Stimulated activated CD4-positive, alpha-beta T cell treated with anti-CD3 and anti-CD28 coated beads, Interleukin-12 subunit alpha, Interleukin-12 subunit beta, amount 100 ng/mL, for 24 hours (primary cell): ENCODE measurements at places on chromosomes 6 and 20.

DNA sequence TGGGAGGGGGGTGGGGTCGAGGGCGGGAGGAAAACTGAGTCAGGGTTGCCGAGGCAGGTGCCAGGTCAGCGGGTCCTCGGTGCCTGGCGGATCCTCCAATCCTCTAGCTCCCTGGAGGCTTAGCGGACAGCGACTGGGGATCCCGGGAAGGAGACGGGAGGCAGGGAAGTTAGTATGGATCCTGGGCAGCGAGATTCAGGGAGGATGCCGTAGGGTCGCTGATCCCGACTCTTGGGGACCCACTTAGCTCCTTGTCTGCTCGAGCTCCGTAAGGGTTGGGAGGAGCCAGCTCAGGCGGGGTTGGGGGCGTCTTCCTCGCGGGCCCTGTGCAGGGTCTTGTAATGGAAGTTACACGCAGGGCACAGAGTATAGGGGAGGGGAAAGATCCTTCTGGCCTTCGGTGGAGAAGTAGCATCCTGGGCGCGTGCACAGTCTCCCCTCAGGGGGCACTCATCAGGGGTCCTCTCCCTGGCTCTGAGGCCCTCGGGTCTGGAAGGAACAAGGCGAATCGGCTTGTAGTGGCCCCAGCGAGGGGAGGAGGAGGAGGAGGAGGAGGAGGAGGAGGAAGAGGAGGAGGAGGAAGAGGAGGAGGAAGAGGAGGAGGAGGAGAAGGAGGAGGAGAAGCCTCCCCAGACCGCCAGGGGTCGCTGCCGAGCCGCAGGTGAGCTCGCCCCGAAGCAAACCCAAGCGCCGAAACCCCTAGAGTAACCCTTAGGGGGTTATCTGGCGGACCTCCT, 6.4 kb upstream of the SLC12A5 start:
- DNase-seq = peak; percentile 74

DNA sequence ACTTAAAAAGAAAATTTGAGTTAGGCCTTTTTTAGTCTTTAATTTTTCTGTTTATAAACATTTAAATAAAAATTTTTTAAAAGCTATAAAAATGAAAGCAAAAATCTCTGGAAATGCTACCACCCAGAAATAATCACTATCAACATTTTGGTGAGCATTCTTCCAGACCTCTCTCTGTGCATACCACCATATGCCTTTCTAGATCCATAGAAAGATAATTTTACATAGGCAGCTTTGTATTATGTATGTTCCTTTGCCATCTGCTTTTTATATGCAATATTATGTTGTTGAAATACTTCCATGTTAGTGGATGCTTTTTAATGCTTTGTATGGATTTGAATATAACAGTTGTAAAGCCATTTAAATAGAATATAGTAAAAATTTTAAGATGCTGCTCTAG, 496.7 kb upstream of the HTR1E start:
- no peak for DNase-seq

- peak; percentile 16 for DNase-seq
Measured at GRCh38 chr20:11204926-11205768, 531.3 kb upstream of the JAG1 start.

- no peak for DNase-seq
Measured at GRCh38 chr6:141539617-141540016, 593.1 kb upstream of the GJE1 start.

GRCh38 chr6:116969211-116969863, 92.3 kb downstream of the RFX6 start:
- no peak for DNase-seq

- no peak for DNase-seq
Measured at GRCh38 chr6:12026120-12026519, 14.0 kb downstream of the HIVEP1 start.

GRCh38 chr6:155187994-155188706, 75.7 kb upstream of the CLDN20 start:
- DNase-seq = no peak

DNA sequence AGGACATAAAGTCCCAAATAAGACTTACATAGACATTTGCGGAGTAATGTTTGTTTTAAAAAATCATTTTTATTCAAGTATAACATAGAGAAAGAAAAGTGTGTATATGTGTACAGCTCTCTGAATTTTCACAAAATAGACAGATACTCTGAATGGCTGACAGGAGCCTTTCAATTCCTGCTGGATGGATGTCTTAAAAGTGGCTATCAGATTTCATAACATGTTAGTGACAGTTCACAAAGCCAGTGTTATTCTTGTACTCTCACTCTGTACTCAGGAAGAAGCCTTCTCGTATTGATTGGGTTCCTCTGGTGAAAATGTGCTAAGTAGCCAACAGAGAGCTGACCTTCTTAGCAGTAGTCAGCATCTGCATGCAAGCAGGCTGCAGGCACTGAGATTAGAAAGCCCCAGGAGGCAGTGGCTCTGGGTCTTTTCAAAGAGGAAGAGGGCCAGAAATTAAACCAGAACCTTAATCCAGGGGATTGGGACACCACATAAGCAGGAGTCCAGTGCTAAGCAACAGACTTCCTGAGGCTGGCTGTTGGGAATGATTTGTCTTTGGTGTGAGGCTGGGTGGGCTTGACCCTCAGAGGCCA, 19.7 kb downstream of the SLC17A4 start:
- no peak for DNase-seq

GRCh38 chr6:128149796-128150195, 248.9 kb upstream of the THEMIS start:
- DNase-seq = no peak

DNA sequence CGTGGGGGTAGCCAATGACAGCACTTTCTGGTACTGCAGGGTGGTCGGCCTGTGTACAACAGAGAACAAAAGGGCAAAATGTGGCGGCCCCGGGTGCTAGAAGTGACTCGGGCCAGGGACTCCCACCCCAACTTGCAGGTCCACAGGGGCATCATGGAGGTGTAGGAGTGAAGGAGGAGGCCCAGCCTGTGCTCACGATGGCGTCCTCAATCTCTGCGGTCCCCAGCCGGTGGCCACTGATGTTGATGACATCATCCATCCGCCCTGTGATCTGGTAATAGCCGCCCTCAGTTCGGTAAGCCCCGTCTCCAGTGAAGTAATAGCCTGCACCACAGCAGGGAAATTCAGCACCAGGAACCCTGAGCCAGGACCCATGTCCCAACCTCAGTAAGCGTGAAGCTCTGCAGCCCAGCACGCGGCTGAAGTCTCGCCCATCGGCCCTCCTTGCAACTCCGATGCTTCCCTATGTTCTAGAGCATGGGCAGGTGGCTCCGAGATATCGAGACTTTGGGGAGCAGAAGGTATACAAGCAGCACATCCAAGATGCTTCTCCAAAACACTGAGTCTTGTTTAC, 20.2 kb upstream of the APMAP start:
- DNase-seq = no peak

- DNase-seq = no peak
Measured at GRCh38 chr20:40016392-40016791, 672.6 kb downstream of the MAFB start.

GRCh38 chr20:4073852-4074741, 58.7 kb upstream of the RNF24 start:
- DNase-seq = no peak

DNA sequence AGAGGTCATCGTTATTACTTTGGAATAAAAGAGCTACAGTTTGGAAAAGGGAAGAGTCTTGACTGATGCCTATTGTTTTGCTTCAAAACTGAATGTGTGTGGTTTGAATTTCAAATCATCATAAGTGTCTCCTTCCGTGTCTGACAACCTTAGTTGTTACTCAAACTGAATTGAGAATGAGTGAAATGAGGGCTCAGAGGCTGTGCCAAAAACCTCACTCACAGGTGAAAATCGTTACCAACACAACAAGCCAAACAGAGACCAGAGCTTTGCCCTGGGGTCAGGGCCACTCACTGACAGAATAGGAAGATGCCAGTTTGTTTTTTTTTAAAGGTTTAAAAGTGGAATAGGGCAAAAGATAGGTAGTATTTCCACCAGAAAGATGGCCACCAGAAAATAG, 15.2 kb upstream of the SIRT5 start:
- no peak for DNase-seq

DNA sequence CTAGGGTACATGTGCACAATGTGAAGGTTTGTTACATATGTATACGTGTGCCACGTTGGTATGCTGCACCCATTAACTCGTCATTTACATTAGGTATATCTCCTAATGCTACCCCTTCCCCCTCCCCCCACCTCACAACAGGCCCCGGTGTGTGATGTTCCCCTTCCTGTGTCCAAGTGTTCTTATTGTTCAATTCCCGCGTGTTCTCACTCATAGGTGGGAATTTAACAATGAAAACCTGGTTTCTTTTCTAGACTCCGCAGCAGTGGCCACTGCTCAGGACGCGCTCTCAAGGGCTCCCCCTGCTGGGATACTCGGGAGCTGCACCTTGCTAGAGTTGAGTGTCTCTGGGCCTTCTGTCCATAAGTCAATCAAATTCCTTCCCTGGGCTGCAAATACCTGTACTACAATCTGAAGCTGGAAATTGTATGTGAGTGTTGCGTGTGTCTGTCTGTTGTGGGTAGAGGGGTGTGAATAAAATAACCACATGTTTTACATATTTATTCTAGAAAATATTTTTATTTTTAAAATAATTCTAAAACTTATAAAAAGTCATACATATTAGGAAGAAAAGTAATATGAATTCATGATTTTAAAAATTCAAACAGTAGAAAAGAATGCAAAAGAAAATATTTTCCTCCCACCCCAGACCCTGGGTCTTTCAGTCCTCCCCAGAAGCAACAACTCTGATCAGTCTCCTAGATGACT, 8.2 kb upstream of the CEP250 start:
- DNase-seq = peak; percentile 73

DNA sequence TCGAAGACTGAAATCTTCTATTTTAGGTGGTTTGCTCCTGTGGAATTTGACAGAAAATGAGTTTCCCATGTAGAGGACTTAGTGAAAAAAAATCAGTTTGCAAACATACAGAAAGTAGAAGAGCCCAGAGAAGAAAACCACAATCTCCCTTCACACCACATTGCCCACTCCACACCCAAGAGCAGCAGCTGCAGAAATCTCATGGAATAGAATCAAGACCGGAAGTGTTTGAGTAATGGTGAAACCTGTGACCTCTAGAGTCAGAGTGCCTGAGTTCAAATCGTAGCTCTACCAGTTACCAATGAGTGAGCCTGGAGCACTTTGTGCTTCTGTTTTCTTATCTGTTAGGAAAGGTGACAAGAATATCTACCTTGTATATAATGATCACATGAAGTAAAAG, 4.6 kb downstream of the SIRPG start:
- DNase-seq = no peak

GRCh38 chr20:12411246-12411940, 493.7 kb downstream of the BTBD3 start:
- DNase-seq = no peak

DNA sequence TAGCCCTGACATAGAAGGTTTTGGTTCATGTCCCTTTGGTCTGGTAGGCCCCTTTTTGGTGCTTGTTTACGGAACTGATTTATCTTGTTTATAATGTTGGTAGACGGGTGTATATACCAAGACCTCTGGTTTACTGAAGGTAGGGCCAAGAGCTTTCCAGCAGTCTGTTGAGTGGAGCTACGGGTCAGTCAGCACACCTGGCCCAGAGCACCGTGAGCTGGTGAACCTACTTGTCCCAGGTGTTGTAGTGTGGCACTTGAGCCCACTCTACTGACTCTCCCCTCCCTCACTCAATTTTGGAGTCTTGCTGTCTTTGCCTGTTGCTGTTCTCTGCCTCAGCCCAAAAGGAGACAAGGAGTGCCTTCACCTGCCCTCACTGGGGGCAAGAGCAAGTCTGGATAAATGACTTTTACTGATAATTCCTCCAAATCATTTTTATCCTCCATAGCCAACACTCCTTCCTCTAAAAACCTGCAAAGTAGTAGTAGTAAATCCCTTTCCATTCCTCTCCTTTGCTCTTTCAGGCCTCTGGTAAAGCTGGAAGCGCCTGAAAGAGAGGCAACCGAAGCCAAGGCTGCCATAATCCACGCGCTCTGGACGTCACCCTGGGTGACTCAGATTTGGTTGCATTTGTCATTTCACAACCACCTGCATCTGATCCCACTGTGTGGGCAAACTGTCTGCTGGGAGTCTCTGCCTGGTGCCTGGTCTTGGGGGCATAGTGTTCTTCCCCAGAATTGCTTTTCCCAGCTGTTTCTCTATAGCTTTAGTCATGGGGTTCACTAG, 22.2 kb downstream of the RREB1 start:
- DNase-seq = peak; percentile 37

- DNase-seq = no peak
Measured at GRCh38 chr6:162681447-162681846, 46.1 kb downstream of the PRKN start.

DNA sequence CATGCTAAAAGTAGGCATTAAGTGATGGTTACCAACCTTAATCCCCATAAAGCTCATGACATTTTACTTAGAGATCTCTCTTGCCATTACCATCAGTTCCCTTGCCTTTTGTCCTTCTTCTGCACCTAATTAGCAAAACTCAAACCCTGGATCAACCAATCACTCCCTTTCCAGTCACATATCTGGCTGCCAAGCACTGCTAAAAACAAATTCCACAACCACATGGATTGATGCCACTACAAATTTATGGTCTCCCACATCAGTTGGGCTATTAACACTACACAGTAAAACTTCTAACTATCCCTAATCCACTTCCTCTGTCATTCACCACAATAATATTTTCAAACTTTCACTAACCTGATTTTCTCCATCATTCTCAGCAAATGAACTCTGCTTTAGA, 54.3 kb upstream of the RNF146 start:
- DNase-seq = no peak

DNA sequence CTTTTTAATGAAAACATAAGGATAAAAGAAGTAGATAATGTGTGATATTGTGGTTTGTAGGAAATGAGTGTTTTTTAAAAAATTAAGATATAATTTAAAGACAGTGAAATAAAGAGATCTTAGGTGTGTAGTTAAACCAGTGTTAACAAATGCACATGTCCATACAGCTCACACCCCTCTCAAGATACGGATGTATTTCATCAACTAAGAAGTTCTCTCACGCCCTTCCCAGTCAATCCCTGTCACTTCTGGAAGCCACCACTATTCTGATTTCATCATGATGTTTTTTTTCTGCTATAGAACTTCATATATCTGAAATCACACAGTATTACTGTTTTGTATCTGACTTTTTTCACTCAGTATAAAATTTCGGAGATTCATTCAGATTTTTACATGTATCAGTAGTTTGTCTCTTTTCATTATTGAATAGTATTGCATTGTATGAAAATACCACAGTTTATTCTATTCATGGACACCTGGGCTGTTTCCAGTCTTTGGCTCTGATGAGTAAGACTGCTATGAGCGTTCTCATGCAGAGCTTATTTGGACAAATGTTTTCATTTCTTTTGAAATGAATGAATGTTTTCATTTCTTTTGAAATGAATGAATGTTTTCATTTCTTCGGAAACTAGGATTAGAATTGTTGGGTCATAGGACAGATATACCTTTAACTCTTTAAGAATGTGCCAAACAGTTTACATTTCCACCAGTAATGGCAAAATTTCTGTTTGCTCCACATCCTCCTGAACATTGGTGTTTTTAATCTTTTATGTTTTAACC, 49.7 kb upstream of the ELOVL5 start:
- DNase-seq = no peak

GRCh38 chr20:36343641-36344040, 37.5 kb downstream of the DLGAP4 start:
- no peak for DNase-seq
